Vagina (tissue), 2 donors: ENCODE measurements at places on chromosomes 1 and 21.

DNA sequence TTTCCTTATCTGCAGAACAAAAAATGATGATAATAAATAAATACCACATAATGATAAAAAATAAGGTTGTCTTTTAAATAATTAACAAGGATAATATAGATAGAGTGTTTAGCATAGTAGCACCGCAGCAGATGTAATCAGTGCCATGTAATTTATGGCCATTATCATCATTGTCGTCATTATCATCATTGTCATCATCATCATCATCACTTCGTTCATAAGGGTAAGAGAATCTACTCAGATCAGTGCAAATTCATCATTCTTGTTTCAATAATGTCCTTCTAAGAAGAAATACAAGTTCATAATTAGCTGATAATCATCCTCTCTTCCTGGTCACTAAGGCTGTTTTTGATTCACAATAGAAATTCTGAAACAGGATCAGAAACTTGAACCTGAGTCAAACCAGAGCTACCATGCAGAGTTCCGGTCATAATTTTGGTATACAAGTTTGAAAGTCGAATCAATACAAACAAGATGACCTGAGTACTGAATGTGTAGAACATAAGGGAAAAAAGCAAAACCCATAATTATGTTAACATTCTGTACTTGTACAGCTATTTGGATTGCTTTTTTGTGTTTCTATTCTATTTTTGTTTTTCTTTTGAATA, 172.0 kb downstream of the LRRC40 start:
- DNase-seq, result no peak

DNA sequence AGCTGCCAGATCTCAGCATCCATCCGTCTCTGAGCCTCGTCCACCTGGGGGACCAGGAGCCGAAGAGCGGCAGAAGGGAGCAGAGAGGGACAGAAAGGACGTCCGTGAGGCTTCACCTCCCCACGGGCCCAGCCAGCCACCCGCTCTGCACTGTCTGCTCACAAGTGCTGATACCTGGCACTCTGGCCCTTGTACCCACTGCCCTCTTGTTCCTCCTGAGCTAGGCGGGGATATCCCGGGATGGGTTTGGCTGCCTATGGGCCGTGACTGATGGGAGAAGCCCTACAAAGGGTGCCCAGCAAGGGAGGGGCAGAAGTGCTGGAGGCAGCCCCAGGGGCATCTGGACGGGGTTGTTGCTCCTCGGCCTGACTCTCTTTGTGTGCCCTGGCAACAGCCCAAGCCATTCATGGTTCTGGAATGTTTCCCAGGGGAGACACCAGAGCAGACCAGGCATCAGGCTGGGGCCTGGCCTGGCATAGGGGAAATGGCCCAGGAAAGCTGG, 57.6 kb downstream of the LDLRAD2 start:
- DNase-seq, result no peak

DNA sequence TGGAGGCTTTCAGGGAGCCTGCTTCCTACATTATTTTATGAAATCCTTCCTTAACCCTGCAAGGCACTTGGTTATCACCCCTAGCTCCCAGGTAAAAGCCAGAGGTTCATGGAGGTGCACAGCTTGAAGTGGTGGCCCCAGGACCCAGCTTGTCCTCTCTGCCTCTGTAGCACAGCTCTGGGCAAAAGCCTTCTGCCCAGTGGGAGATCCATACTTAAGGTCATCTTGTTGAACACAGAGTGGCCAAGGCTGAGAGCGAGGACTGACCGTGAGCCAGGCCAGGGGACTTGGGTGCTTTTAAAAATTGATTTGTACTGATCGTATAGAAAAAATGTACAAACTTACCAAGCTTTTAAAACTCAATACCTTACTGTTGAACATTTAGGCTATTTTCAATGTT, 33.4 kb downstream of the KCNA2 start:
- no peak for DNase-seq

GRCh38 chr1:232553050-232553754, 76.7 kb downstream of the SIPA1L2 start:
- no peak for DNase-seq

DNA sequence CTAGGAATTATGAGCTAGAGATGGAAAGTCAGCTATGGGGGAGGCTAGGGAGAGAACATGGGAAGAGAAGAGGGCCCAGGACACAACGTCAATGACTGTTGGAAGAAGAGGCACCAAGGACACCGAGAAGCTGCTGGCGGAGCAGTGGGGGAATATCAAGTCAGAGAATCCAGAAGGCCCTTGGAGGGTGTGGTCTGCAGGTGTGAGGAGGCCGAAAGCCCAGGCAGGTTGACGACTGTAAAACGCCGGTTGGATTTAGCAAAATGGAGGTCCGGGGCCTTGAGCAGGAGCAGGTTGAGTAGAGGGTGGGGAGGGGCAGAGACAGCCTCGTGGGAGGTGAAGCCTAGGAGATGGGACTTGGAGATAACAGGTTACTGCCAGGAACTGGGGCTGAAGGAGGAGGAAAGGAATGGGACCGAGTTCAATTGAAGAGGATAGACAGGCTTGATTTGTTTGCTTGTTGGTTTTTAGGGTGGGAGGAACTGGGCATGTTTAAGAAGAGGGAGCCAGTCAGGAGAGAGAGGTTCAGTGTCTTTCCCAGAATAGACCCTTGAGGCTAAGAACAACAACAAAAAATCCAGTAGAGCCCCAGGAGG, 35.1 kb downstream of the EDN2 start:
- DNase-seq, result no peak

DNA sequence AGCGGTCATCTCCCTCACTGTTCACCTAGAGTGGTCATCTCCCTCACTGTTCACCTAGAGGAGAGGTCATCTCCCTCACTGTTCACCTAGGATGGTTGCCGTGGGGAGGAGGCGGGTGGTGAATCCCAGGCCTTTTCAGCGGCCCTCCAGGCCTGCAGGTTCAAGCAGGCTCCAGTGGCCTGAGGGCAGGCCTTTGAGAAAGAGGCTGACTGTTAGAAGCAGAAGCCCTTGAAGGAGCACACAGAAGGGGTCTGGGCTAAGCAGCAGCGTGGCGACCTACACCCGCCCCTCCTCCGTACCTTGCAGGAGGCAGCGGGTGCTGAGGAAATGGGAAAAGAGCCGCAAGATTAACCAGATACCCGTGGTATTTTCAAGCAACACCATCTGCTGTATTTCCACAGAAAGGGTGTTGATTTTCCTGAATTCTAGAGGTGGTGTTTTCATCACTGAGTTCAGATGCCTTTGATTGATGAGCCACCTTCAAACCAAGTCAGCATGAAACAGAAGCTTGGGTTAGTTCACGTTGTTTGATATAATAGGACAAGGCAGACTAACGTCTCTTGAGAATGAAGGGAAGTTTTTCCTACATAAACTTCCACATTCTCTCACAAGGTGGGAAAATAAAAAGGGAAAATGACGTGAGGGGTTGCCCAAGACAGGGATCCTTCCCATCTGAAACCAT, 289.5 kb downstream of the KIF26B start:
- DNase-seq, result no peak

DNA sequence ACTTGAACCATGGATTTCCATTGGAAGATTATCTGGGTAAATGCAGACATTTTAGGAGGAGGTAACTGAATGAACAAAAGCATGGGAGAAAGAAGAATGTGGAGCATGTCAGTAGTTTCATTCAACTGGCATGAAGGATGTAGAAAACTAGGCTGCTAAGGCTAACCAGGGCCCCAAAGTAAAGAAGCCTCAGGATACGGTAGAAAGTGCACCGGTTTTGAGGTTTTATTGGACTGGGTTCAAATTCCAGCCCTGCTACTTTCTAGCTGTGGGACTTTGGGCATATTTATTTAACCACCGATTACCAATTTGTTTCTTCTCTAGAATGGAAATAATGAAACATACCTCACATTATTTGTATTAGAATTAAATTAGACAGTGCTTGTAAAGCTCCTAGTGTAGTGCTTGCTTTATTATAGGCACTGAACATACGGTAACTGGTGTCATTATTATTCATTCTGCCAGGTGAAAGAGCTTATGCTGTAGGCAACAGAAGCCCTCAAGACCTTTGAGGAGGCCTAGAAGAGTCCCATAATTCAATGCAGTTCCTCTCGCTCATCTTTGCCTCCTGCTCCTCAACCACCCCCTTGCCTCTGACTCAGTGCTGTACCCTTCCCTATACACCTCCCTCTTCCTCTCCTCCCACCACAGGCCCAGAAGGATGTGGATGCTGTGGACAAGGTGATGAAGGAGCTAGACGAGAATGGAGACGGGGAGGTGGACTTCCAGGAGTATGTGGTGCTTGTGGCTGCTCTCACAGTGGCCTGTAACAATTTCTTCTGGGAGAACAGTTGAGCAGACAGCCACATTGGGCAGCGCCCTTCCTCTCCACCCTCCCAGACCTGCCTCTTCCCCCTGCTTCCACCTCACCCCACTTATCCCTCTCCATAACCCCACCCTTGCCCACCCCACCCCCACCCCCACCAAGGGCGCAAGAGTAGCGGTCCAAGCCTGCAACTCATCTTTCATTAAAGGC, 2.5 kb upstream of the CHTOP start:
- DNase-seq, result no peak

GRCh38 chr1:212971312-212971711, 21.0 kb downstream of the VASH2 start:
- peak; percentile 37 for DNase-seq
